ENCODE measurements at places on chromosomes 2 and 18.

DNA sequence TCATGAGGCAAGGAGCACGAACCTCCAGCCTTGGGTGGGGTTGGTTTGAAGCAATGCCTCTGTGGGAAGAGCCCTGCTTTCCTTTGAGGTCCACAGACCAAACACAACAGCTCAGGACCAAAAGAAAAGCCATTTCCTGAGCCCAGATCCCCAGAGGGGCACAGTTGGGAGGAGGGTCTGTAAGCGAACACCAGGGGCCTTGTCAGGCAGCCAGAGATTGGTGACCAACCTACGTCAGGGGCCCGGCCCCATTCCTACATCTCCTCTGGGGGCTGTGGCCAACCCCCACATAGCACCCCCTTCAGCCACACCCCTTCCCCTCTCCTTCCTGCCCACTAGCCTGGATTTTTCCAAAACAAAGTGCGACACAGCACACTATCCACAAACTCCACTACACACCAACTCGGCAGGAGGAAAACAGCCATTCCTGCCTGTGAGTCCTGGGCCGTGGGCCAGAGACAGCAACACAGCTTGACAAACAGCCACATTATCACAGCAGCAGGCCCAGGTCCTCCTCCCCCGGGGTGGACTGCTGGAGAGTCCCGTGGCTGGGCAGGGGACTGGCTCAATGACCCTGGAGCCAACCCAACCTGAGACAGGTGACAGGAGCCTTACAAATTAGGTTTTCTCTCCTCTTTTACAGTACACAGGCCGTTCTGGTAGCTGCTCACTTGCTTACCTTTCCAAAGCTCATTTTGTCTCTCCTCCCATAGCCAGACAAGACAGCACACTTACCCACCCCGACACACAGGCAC, 98.8 kb downstream of the TNS1 start:
- DNase-seq, result no peak

GRCh38 chr2:170567429-170567828, 147.7 kb upstream of the SP5 start:
- no peak for DNase-seq

- DNase-seq, result no peak
Measured at GRCh38 chr18:28666216-28666615, 489.3 kb upstream of the CDH2 start.

- DNase-seq, result no peak
Measured at GRCh38 chr2:61759005-61759404, 94.9 kb downstream of the FAM161A start.

DNA sequence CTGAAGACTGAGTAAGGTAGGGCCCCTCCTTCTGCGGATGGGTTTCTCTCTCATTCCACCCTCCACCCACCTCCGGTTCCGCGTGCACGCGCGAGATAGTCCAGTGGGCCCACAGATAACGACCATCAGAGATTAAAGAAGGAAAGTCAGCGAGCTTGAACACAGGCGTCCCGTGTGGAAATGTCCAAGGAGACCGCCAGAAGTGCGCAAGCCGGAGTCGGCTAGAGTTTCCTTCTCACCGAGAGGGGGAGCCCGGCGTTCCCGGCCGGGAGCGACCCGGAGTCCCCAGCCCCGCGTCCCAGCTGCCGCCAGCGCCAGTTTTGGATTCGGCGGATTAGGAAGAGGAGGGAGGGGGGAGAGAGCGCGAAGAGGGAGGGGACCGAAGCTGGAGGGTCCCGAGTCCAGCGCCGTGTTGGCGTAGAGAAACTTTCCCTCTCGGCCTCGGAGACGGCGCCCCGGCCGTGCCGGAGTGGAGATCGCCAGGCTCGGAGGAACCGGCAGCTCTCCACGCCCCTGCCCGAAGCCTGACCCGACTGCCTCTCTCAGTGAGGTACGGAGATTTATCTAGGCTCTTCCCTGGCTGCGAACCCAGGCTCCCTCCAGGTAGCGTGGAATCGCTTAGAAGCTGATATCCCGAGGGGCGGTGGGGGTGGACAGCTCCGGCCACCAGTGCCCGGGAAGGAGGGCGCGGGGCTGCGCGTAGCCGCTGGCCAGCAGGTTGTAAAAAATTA, at the start of gene GULP1:
Gene GULP1, plus strand, starts transcription at position 258 of the 731 bp plus-strand sequence. CDS start 185,829 bp downstream, outside the sequence.
- peak; percentile 63 for DNase-seq

GRCh38 chr2:201969241-201969937, 64.3 kb upstream of the FZD7 start:
- DNase-seq, result no peak

DNA sequence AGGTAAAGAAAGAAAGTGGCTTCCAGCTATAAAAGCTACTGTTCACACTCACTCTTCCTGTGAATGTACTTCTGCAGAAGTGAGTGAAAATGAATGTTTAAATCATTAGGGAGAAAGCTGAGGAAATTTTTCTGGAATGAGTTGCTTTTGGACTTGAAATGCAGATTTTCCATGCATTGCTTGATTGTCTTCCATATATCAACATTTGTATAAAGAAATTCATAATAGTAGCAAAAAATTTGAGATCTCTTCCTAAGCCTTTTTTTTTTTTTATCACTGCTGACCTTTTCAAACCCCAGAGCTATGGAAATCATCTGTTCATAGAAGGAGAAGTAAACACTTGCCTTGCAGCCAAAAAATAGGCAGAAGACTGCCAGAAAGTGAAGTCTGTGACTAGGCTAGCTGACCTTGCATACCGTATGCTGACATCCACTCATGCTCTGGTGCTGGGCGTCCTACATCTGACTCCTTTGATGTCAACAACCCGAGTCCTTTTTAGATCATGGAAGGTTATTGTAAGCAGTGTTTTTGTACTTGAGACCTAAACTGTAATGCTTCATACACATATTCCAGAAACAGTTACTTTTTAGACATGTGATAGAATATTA, 154.5 kb upstream of the RASGRP3 start:
- no peak for DNase-seq

- DNase-seq, result no peak
Measured at GRCh38 chr2:156145976-156146375, 186.5 kb downstream of the NR4A2 start.

DNA sequence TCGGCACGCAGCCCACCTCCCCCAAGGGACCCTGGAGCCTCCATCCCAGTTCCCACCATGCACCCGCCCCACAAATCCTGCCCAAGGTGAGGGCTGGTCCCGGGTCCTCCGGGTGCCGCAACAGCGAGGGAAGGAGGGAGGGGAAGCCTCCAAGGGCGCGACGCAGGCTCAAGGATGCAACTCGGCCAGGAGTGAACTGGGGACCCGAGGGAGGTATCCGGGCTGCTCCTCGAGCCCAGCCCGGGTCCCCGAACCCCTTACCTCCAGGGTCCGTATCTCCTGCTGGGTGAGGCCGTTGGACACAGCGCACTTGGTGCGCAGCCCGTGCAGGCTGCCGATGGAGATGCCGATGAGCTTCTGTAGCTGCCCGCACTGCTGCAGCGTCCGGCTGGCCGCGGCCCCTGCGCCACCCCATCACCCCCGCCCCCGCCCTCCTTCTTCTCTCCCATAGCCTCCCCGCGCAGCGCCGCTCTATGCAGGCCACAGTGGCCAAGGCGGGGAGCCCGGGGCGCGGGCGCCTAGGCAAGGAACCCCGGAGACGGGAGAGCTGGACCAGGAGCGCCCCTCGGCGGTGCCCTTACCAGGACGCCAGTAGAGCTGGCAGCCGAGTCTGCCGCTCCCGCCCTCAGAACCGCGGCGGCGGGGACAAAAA, 124.1 kb downstream of the ANKRD30BL start:
- DNase-seq, result peak; percentile 16

DNA sequence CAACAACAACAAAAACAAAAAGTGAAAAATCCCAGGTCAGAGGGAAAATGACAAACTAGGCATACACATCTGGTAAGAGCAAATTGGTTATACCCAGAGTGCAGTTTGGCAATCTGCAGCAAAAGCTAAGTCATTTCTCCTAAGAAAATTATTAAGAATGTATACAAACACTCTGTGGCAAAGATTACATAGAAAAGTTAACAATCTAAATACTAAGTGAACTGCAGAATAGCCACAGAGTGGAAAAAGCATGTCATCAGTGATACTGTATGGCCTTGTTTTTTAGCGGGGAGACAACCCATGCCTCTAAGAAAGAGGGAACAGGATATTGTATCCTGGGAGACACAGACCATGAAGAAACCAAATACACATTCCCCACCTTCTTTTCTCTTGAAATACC, 136.0 kb upstream of the ITGB6 start:
- no peak for DNase-seq

All from midbrain (tissue), 1 donor.